ENCODE measurements at places on chromosomes 4 and X. TPM values are rescaled to one million over a fixed set of nuclear protein-coding genes. Genes with fewer than 3 reads are reported as not detected.

KLB gene
- 0.18 TPM for total RNA-seq

CSAG1 gene
- not detected for total RNA-seq

SCML2 gene
- 2.1 TPM for total RNA-seq

MAGEB1 gene
- total RNA-seq: not detected

BMP3 gene
- 0.04 TPM for total RNA-seq

- H3K36me3 ChIP-seq: no peaks in the 10 kb centered on the region
- peaks cover 6% of the 10 kb centered on the region for H3K4me1 ChIP-seq
- peaks cover 3% of the 10 kb centered on the region for H3K27me3 ChIP-seq
- no peak overlapping the region for H3K27ac ChIP-seq
Observed at GRCh38 chr4:47972181-47972580, 44.3 kb downstream of the CNGA1 start.

GRCh38 chrX:74383611-74384010 lies 37.7 kb upstream of the SLC16A2 start:
- no peaks in the 10 kb centered on the region for H3K36me3 ChIP-seq

GRCh38 chrX:100674705-100675104 lies 30.7 kb downstream of the SRPX2 start:
- H3K36me3 ChIP-seq: no peaks in the 10 kb centered on the region
- H3K4me3 ChIP-seq: no peak overlapping the region
- no peaks in the 10 kb centered on the region for H3K27me3 ChIP-seq
- no peak for DNase-seq
- H3K4me1 ChIP-seq: peaks cover 15% of the 10 kb centered on the region

- H3K36me3 ChIP-seq: no peaks in the 10 kb centered on the region
- H3K27ac ChIP-seq: no peak overlapping the region
- DNase-seq: no peak
Observed at GRCh38 chr4:48462363-48462762, 20.8 kb upstream of the SLC10A4 start.

DNA sequence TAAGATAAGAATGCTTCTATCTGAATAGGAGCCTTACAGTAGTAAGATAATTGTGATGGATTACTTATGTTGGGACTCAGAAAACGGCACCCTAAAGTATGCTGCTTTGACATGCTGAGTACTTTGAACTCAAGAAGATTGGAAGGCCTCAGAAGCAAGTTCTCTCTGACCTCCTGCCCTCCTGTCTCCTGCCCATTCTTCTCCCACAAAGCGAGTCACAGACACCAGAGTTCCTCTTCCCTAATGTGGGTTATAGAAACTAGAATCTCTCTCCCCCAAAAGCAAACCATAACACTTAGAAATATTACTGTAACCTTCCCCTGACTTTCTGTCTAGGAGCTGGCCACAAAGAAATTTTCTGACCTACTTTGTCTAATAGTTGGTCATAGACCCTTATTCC lies 76.5 kb downstream of the DDIT4L start:
- no peaks in the 10 kb centered on the region for H3K27me3 ChIP-seq
- H3K36me3 ChIP-seq: no peaks in the 10 kb centered on the region
- no peak for DNase-seq
- no peak overlapping the region for H3K27ac ChIP-seq
- H3K4me1 ChIP-seq: peaks cover 8% of the 10 kb centered on the region

- H3K4me1 ChIP-seq: peaks cover 4% of the 10 kb centered on the region
- no peaks in the 10 kb centered on the region for H3K36me3 ChIP-seq
- H3K4me3 ChIP-seq: peak overlapping the region; percentile 46
- no peak for DNase-seq
- no peak overlapping the region for H3K27ac ChIP-seq
Observed at GRCh38 chrX:115561605-115562479, 868 bp downstream of the PLS3 start.

- no peak overlapping the region for H3K4me3 ChIP-seq
- no peak for DNase-seq
- no peaks in the 10 kb centered on the region for H3K4me1 ChIP-seq
- H3K27me3 ChIP-seq: no peaks in the 10 kb centered on the region
Observed at GRCh38 chr4:156312261-156312847, 358.7 kb upstream of the CTSO start.

GRCh38 chr4:175540732-175541131 lies 271.3 kb downstream of the GPM6A start:
- H3K4me1 ChIP-seq: no peaks in the 10 kb centered on the region
- no peaks in the 10 kb centered on the region for H3K36me3 ChIP-seq
- H3K27ac ChIP-seq: no peak overlapping the region
- no peaks in the 10 kb centered on the region for H3K27me3 ChIP-seq
- no peak for DNase-seq
- H3K4me3 ChIP-seq: no peak overlapping the region

DNA sequence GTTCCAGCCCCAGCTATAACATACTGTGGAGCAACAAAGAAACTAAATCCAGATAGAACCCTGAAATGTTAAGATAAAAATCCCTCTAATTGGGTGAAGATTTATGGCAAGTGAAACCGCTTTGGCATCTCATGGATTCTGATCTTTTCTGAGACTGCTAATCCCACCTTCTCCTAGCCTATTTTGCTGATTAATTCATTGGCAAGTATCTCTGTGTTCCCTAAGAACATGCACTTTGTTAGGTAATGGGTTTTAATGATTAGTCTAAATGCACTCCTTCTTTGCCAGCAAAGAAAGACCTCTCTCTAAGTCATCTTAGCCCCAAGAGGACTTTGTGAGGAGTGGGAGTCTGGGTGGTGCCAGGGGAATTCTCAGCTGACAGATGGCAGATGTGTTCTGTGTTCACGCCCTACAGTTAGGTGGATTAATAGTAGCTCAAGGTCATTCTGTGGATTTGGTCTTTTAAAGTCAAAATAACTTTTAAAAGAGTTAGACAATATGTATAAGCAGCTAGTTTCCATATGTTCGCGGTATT lies 171.3 kb downstream of the UNC5C start:
- H3K4me3 ChIP-seq: no peak overlapping the region
- no peak for DNase-seq
- H3K4me1 ChIP-seq: no peaks in the 10 kb centered on the region
- no peak overlapping the region for H3K27ac ChIP-seq
- H3K36me3 ChIP-seq: no peaks in the 10 kb centered on the region
- H3K27me3 ChIP-seq: no peaks in the 10 kb centered on the region

DNA sequence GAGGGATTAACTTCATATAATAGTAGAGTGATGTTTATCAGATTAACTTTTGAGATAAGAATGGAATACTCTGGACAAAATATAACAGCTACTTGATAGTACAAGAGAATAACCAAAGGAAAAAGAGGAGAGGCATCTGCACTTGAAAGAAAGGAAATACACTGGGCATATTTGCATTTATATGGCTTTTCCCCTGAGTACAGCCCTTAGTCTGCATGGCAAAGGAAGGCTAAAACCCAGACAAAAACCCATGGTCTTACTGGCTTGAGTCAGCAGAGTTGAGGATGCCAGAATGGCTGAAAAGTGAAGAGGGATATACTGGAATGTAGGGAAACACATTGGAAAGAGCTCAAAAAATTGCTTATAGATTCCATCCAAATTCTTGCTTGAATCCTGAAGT lies 101.6 kb downstream of the COL4A5 start:
- no peak overlapping the region for H3K4me3 ChIP-seq
- no peaks in the 10 kb centered on the region for H3K27me3 ChIP-seq
- H3K36me3 ChIP-seq: no peaks in the 10 kb centered on the region
- no peak overlapping the region for H3K27ac ChIP-seq
- no peak for DNase-seq
- no peaks in the 10 kb centered on the region for H3K4me1 ChIP-seq

DNA sequence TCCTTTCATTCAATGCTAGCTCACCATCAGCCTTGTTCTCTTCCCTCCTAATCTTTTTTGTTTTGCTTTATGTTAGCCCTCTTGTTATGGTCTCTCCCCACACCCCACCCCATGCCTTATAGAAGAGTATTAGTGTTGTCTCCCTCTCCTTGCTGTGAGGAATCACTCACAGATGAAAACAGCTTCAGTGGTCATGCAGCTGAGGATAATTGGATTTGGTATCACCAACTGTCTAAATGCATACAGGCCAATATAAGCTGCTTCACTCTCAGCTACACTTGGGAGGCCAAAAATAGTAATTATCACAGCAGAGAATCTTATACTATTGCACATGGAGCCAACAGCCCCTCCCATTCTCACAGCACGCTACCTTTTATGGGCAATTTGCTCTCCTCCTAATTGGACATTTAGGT lies 494.6 kb upstream of the FAM241A start:
- H3K27me3 ChIP-seq: peaks cover 6% of the 10 kb centered on the region
- no peak overlapping the region for H3K27ac ChIP-seq
- H3K4me3 ChIP-seq: no peak overlapping the region
- H3K36me3 ChIP-seq: no peaks in the 10 kb centered on the region
- H3K4me1 ChIP-seq: no peaks in the 10 kb centered on the region
- DNase-seq: no peak

DNA sequence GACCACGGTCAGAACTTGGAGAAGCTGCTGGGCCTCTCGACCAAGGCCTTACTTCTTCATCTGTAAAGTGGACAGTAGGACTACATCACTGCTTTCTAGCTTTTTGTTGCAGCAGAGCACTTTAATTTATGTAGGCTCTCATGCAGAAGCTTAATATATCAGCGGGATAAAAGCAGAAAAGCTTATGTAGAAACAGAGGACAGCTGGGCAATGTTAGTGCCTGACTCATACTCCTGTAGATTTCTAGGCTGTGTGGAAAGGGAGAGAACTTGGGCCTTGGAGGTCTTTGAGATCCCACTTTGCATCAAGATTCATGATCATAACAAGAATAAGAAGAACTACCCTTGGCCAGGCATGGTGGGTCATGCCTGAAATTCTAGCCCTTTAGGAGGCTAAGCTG lies 91.2 kb downstream of the ARHGAP10 start:
- no peaks in the 10 kb centered on the region for H3K4me1 ChIP-seq
- H3K4me3 ChIP-seq: no peak overlapping the region
- no peaks in the 10 kb centered on the region for H3K27me3 ChIP-seq

DNA sequence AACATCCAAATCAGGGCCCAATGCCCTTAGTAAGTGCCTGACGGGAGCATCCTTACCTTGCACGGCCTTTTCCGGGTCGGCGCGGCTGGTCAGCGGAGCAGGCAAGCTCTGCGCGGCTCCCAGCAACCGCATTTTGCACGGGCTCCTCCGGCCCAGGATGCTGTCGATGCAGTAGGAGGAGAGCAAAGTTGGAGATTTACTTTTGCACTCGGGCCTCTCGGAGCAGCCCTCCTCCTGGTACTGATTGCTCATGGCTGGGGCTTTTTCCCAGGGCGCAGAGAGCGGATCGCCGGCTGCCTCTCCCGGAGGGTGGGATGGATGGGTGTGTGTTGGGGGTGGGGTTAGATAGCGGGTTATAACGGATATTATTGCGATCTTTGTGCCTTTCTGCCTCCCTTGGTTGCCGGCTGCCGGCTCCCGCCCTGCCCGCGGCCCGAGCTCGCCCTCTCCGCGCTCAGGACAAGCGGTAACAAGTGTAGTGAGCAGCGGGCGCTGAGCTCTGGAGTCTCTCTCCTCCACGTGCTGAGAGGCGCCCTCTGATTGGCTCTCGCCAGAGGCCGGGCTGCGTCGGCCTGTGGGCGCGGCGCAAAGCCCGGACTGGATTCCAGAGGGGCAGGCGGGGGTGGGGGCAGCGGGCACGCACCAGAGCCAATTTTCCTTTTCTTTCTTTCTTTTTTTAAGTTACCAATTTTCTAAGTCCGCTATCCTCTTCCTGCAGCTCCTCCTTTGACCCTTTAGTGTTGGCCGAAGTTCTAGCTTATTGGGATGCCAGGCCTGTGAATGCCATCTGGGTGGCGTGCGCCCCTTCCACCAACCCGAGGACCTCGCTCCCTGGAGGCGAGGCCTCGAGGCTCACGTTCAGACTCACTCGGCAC lies at the start of gene ARX:
Gene ARX, minus strand, starts transcription at position 480 of the 875 bp plus-strand sequence. Its CDS starts 228 bp downstream, at position 252.
- H3K27me3 ChIP-seq: peaks cover 21% of the 10 kb centered on the region
- H3K4me3 ChIP-seq: no peak within 1 kb of the TSS
- no peak within 1 kb of the TSS for H3K27ac ChIP-seq
- DNase-seq: no peak

GRCh38 chrX:57137501-57137900 lies 304 bp upstream of the SPIN2A start:
- no peak overlapping the region for H3K4me3 ChIP-seq
- peaks cover 2% of the 10 kb centered on the region for H3K36me3 ChIP-seq
- H3K27ac ChIP-seq: no peak overlapping the region
- H3K27me3 ChIP-seq: no peaks in the 10 kb centered on the region
- H3K4me1 ChIP-seq: peaks cover 5% of the 10 kb centered on the region

- no peak overlapping the region for H3K27ac ChIP-seq
- no peak for DNase-seq
- no peaks in the 10 kb centered on the region for H3K4me1 ChIP-seq
- H3K36me3 ChIP-seq: no peaks in the 10 kb centered on the region
- H3K27me3 ChIP-seq: no peaks in the 10 kb centered on the region
- no peak overlapping the region for H3K4me3 ChIP-seq
Observed at GRCh38 chr4:90727938-90728337, 600.7 kb downstream of the CCSER1 start.

DNA sequence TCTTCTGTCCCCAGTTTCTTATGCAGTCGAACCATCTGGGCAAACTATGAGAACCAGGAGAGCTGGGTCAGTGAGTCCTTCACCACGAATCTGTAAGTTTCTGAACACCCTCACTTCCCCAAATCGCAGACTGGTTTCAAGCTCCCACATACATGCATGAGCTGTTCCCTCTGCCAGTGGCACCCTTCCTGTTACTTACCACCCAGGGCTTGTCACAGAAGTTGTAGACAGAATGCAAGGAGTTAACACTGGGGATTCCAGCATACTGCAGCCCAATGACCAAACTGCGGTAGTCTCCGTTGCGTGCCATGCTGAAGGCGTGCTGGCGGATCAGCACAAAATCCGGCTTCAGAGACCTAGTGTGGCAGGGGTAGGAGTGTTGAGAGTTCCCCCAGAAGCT lies 14.6 kb downstream of the SYN1 start:
- H3K36me3 ChIP-seq: no peaks in the 10 kb centered on the region
- H3K4me1 ChIP-seq: no peaks in the 10 kb centered on the region
- no peak overlapping the region for H3K27ac ChIP-seq
- H3K27me3 ChIP-seq: no peaks in the 10 kb centered on the region

Data from activated B cell treated with CpG ODN at 0.5 μM for 24 hours (primary cell).